ENCODE measurements at places on chromosomes 6 and 20. TPM values are rescaled to one million over a fixed set of nuclear protein-coding genes. Genes with fewer than 3 reads are reported as not detected.

DNA sequence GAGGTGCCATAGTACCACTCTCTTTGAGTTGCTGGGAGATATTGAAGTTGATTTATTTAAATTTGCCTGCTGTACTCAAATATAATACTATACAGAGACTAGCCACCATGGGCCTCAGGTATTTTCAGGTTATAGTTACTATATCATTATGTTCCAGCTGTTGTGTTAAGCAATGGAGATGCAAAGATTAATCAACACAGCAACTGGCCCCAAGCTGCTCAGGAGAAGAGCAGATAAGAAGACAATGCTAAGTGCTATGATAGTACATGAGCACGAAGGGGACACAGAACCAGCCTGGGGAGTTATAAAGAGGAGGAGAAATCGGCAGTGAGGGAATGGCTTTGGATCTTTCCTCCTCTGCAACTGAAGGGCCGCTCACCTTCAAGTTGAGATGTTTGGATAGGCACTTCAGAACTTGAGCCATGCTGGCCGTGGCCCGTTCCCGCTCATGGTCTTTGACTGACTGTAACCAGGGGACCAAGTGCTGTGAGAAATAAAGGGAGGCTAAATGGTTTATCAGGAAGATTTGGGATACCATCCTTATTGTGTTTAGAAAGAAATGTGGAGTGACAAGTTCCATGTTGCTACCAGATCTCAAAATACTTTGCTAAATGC, 24.3 kb upstream of the RPN2 start:
- no peak for DNase-seq

GRCh38 chr6:48423640-48424365, 312.8 kb upstream of the PTCHD4 start:
- DNase-seq: no peak

OLIG3 gene
- not detected for total RNA-seq

DNA sequence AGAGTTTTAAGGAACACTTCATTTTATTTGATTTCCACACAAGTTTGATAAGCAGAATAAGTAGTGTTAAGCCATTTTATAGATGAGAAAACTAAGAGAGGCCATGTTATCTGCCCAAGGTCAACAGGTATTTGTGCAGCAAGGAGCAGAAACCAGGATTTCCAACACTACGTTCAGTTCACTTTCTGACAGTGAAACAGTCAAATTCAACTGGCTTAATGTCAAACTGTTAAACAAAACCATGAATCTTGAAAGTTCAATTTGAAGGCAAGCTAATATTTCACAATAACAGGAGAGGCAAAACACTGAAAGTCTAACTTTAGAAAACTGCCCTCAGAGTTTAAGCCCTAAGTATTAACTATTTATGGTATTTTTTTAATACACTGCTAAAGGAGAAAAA, 32.6 kb downstream of the DTNBP1 start:
- no peak for DNase-seq

- no peak for DNase-seq
These were observed 421.8 kb upstream of the SLC35B3 start for GRCh38 chr6:8857160-8857559.

MATN4 gene
- 0.22 TPM for total RNA-seq

- DNase-seq: no peak
These were observed 65.2 kb downstream of the RIN2 start for GRCh38 chr20:19823216-19823615.

GRCh38 chr20:38073307-38074071, 39.9 kb downstream of the RPRD1B start:
- DNase-seq: no peak

DNA sequence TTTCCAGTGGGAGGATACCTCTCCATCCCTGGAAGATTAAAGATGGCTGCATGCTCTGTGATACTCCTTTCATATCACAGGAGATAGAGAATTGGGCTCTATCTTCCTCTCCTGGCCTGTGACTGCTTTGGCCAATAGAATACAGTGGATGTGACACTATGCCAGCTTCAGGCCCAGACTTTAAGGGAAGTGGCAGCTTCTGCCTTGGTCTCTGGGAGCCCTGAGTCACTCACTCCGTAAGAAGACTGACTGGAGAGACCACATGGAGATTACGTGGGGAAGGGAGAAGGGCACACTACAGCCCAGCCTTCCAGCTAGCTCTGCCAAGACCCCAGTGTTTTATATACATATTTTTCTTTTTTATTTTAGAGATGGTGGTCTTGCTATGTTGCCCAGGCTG, 10.4 kb upstream of the MMP9 start:
- DNase-seq: no peak

PAK5 gene
- 0.06 TPM for total RNA-seq

ARHGAP40 gene
- total RNA-seq: not detected

PRDM13 gene
- not detected for total RNA-seq

EDN3 gene
- total RNA-seq: 80.4 TPM

DNA sequence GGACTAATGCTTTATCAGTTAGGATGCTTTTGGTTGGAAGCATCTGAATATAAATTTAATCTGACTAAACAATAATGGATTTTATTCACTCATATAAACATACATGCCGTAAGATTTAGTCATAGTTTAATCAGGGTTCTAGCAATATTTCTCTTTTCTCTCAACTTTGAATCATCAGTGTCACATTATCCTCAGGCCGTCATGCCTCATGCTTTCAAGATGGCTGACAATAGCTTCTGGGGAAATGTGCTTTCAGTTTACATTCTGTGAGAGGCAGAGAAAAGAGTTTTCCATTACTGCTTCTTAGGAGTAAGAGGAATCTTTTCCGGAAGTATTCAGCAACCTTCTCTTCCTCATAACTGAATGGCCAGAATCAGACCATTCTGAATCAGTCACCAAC, 162.2 kb downstream of the GJA1 start:
- no peak for DNase-seq

All from mucosa of descending colon (tissue), 3 donors.